ENCODE measurements at places on chromosomes 5 and 9.

- no peak for DNase-seq
Measured at GRCh38 chr5:69432412-69433206, 17.7 kb downstream of the MARVELD2 start.

DNA sequence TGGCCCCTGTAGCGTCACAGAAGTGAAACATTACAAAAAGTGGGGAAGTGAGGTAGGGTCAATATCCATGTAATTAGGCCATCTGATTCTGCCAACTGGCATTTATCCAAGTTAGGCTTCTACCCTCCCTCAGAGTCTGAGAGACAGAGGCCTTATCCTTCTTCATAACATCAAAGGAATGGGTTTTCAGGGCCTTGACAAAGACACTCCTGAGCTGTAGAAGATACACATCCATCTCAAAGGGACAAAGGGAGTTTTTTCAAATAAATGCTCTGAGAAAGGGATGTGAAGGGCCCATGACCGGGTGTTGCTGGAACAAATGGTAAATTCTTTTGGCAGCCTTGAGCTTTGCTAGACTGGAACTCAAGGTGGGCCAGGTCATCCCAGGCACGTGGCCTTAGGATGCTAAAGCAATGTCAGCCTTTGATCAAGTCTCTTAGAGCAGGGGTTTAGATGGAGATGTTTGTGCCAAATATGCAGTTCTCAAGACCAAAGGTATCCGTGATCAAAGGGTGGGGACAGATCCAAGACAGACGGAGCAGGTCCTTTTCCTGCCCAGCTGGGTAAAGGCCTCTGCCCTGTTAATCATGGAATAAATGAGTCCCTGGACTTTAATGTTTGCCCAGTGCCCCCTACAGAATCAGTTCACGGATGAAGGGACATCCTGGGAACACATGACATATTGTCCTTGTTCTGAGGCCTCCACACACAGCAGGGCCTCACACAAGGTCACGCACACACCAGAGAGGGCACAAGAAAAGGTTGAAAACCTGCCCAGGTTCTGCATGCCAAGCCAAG is 10.0 kb upstream of the FAM169A start:
- no peak for DNase-seq

DNA sequence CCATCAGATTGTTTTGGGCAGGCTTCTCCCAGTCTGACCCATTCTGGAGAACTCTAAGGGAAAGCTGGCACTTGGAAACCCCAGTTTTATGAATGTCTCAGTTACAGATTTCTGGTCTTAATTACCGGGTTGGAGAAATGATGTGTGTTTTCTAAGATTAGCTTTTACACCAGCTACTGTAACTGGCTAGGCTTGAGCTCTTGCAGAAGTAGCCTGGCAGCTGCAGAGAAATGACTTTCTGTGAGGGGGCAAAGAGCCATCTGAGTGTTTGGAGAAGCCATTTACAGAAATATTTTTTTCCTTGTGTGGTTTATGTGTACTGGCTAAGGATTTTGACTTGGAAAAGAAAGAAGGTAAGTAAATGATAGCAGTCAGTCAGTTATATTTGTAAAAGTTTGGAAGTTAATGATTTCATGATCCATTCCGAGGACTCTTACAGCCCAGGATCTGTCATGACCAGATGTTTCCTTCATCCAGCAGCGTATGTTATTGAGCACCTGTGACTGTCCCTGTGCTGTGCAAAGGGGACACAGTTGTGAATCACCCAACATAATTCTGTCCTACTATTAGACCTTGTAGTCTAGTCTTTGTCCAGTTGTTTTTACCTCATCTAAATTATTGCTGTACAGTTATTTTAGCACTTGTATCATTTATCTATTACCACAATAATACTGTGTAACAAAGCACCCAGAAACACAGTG is 53.7 kb upstream of the GDNF start:
- DNase-seq: no peak

GRCh38 chr9:21904776-21905175 is 89.4 kb downstream of the CDKN2A start:
- no peak for DNase-seq

DNA sequence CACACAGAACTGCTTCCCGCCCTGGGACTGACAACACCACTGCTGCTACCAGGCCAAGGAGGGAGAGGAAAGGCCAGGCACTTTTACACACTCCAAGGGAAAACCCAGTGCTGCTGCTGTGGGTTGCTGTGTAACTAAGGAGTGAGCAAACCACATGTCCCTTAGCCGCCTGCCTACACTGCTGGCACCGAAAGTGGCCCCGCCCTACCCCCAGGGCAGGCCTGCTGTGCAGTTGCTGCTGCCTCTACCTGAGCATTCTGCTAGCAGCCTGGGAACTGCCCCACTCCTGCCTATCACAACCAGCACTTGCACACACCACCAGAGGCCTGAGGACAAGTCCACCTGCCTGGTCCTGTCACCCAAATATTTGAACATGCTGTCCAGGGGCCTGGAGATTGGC is 740.9 kb downstream of the DTWD2 start:
- DNase-seq: no peak

GRCh38 chr5:109935833-109936490 is 246.2 kb downstream of the MAN2A1 start:
- no peak for DNase-seq

GRCh38 chr5:172450861-172451695 is 3.2 kb downstream of the SH3PXD2B start:
- peak; percentile 40 for DNase-seq

GRCh38 chr9:95773053-95773418 is 102.5 kb upstream of the ERCC6L2 start:
- DNase-seq: no peak

- no peak for DNase-seq
Measured at GRCh38 chr9:2955575-2955974, 111.7 kb upstream of the PUM3 start.

GRCh38 chr9:78898234-78898633 is 601.3 kb downstream of the PSAT1 start:
- DNase-seq: no peak

GRCh38 chr5:12901696-12902095 is 997.5 kb upstream of the CTNND2 start:
- no peak for DNase-seq

DNA sequence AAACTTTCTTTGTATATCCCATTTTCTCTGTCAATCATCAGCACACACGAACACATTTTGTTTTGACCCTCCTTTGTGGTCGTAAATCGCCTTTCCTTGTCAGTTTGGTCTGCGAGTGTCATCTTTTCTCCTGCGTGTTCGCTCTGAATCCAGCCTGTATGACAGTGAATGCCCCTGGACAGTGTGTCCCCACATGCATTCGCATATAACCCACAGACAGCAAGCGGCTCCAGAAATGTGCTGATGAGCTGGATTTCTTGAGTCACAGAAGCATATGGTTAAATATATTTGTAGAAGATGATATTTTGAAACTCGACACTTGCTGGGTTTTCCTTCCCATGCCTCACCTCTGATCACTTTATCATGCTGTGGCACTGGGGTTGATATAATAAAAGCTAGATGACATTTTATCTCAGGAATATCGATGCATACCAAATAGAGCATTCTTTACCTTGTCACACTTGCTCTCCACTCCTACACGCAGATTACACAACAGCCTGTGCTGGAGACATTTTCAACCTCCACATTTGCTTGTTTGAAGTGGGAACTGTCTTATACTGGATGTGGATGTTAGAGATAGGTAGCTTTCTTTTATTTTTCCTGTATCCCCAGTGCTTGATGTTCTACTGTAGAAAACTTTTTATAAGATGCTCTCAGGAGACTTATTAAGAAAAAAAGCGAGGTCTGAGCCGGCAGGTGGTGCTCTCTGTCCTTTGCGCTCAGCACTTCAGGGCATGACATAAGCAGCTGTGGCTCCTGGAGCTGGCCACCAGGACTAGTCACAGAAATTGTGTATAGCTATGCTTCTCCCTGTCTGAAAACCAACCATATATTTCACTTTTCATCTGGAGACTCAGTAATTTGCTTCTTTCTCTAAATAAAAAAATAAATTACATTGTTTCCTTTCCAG is 215.1 kb downstream of the SH3GL2 start:
- DNase-seq: no peak

DNA sequence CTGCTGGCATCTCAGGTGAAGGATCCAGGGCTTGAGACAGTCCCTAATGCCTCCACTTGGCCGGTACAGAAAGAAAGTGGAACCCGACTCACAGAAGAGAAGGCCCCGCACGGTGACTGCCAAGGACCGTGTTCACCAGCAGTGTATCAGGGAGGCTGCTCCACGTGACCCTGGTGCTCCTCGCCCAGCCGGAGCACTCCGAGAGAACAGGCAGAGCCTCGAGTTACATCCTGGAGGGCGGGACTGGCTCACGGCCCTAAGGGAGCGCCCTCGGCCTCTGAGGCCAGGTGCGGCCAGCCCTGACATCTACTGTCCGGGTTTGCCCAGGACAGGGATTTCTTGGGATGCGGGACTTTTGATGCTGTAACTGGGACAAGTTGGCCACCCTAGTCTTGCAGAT is 104.0 kb upstream of the SARDH start:
- no peak for DNase-seq

GRCh38 chr9:128393145-128393775 is 22.1 kb downstream of the URM1 start:
- no peak for DNase-seq

- DNase-seq: no peak
Measured at GRCh38 chr9:85511746-85512145, 230.0 kb downstream of the AGTPBP1 start.

GRCh38 chr5:126587551-126588390 is 7.2 kb downstream of the ALDH7A1 start:
- no peak for DNase-seq

DNA sequence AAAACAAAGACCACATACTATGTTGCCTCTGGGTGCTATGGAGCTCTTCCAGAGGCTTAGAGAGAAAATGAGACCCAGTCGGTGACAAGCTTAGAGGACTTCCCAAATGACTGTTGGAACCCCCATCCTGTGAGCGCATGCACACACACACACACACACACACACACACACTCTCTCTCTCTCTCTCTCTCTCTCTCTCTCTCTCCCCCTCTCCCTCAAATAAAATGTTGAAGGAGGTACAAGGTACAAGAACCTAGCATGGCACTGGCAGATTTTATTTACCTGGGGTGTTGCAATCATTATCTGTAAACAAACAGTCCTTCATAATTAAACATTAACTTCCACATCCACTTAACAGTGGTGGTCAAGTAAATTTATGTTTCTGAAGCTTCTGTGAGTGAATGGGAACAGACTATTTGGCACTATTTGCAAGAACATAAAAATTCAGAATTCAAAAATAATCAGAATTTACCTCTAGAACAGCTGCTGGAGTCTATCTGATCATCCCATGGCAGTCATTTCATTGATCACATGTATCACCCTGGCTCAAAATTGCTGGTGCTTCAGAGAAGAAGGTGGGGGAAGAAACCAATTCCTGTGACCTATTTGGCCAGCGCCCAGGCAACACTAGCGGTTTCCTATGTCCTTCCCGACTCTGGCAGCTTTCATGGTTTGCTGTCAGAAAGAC is 24.9 kb downstream of the TRPM3 start:
- DNase-seq: no peak

- no peak for DNase-seq
Measured at GRCh38 chr5:137566118-137566541, 67.0 kb upstream of the SPOCK1 start.

DNA sequence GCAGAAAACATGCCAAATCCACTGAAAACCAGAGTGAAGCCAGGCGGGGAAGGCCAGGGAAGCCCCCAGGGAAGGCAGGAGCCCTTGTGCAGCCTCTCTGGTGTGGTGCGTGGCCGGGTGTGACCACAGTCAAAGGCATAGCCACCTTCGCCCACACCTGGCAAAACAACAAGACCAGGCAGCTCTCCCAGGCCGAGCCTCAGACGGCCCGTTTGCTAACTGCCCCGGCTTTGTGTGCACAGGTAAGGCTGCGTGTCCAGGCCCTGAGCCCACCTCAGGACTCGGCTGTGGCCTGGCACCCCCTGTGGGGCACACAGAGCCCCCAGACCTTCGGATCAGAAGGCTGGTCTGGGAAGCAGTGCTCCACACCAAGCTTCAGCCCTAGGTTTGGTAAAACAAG is 6.1 kb downstream of the TMEM250 start:
- no peak for DNase-seq

DNA sequence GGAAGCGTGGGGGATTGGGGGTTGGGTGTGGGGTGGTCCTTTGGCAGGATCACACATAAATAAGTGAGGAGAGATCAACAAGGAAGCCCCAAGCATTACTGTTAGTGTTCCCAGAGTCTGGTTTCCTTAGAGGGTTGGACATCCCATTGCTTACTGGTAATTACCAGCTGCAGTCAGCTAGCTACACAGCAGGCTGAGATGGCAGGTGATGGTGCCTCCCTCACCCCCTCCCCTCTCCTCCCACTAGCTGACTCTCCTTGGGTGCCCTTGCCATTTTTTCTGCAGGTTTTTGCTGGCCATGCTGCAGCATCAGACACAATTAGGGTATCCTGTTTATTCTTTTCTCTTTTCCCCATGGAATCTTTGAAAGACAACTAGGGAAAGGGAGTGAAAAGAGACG is 107.5 kb upstream of the TLR4 start:
- DNase-seq: no peak

Data from stimulated activated naive CD8-positive, alpha-beta T cell treated with anti-CD3 and anti-CD28 coated beads, Interleukin-15, amount 100 ng/mL, for 72 hours (primary cell).